ENCODE measurements at places on chromosomes 3 and 15.

- H3K27ac ChIP-seq = peak overlapping the region; percentile 79
- DNase-seq = peak; percentile 86
- peaks cover 18% of the 10 kb centered on the region for H3K36me3 ChIP-seq
- H3K4me1 ChIP-seq = peaks cover 43% of the 10 kb centered on the region
- H3K4me3 ChIP-seq = no peak overlapping the region
Measured at GRCh38 chr3:127690823-127691452, 18.2 kb downstream of the ABTB1 start.

- H3K27ac ChIP-seq = no peak overlapping the region
- H3K36me3 ChIP-seq = no peaks in the 10 kb centered on the region
- no peaks in the 10 kb centered on the region for H3K27me3 ChIP-seq
- DNase-seq = no peak
Measured at GRCh38 chr3:23671851-23672589, 133.7 kb upstream of the UBE2E1 start.

DNA sequence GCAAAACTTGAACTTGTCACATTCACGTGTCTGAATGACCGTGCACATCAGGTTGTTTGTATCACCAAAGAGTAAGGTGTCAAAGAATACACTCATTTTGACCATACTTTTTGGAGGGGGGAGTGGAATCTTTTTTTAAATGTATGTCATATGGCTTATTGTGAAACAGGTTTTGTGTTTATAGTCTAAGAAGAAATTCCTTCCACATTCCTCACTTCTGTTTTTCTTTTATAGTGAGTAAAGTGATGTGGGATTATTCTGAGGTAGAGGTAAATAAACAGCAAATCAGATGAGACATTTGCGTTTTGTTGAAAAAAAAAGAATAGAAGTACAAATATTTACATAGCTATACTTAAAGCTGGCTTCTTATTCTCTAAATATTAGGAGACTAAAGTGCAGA is 33.0 kb downstream of the SRP14 start:
- H3K4me1 ChIP-seq = no peaks in the 10 kb centered on the region
- peaks cover 92% of the 10 kb centered on the region for H3K36me3 ChIP-seq
- H3K27ac ChIP-seq = no peak overlapping the region
- H3K4me3 ChIP-seq = no peak overlapping the region

DNA sequence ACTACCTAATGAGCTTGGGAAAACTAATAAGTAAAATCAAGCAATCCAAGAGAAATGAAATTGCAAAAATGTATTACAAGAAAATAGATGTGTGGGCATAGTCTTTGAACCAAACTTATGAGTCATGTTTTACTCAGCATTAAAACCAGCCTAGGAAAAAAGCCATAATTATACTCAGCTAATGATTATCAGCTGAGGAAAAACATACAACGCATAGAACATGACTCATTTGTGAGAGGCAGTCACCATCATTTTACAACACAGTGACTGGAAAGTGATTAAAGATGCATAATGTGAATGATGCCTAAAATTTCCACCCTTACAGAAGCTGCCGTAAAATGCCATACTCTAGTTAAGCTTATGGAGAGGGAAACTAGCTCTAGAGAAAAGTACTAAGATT is 238.0 kb upstream of the EOMES start:
- no peaks in the 10 kb centered on the region for H3K36me3 ChIP-seq
- no peak overlapping the region for H3K4me3 ChIP-seq
- DNase-seq = no peak

- no peak overlapping the region for H3K27ac ChIP-seq
- DNase-seq = no peak
- H3K36me3 ChIP-seq = no peaks in the 10 kb centered on the region
Measured at GRCh38 chr3:107521469-107522059, 1.2 kb upstream of the BBX start.

- peaks cover 23% of the 10 kb centered on the region for H3K36me3 ChIP-seq
- no peaks in the 10 kb centered on the region for H3K4me1 ChIP-seq
- H3K4me3 ChIP-seq = no peak overlapping the region
- DNase-seq = no peak
Measured at GRCh38 chr15:39801641-39802309, 19.1 kb upstream of the FSIP1 start.

GRCh38 chr3:46146021-46146420 is 62.1 kb downstream of the CCR1 start:
- H3K4me3 ChIP-seq = no peak overlapping the region
- H3K4me1 ChIP-seq = no peaks in the 10 kb centered on the region
- no peaks in the 10 kb centered on the region for H3K27me3 ChIP-seq
- H3K27ac ChIP-seq = no peak overlapping the region
- no peaks in the 10 kb centered on the region for H3K36me3 ChIP-seq

DNA sequence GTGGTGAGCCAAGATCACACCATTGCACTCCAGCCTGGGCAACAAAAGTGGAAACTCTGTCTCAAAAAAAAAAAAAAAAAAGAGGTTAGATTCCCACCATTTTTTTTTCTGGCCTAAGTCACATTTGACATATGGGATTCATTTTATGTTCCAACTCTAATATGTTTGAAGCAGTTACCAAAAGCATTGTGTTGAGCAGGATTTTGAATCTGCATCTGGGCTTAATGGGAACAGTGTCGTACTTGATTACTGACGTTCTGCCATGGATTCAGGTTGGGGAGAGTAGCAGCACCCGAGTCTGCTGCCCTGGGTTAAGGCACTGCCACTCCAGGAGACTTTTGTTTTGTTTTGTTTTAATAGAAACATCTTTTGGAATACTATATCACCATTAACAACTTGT is 348.7 kb upstream of the TBL1XR1 start:
- DNase-seq = no peak
- no peak overlapping the region for H3K4me3 ChIP-seq
- H3K27me3 ChIP-seq = no peaks in the 10 kb centered on the region

- DNase-seq = no peak
- no peaks in the 10 kb centered on the region for H3K4me1 ChIP-seq
- no peak overlapping the region for H3K27ac ChIP-seq
- H3K4me3 ChIP-seq = no peak overlapping the region
Measured at GRCh38 chr15:38058596-38059075, 124.2 kb downstream of the TMCO5A start.

GRCh38 chr15:40593165-40593564 is 884 bp upstream of the KNL1 start:
- H3K27me3 ChIP-seq = no peaks in the 10 kb centered on the region
- no peaks in the 10 kb centered on the region for H3K36me3 ChIP-seq
- H3K4me1 ChIP-seq = peaks cover 13% of the 10 kb centered on the region
- H3K27ac ChIP-seq = no peak overlapping the region

DNA sequence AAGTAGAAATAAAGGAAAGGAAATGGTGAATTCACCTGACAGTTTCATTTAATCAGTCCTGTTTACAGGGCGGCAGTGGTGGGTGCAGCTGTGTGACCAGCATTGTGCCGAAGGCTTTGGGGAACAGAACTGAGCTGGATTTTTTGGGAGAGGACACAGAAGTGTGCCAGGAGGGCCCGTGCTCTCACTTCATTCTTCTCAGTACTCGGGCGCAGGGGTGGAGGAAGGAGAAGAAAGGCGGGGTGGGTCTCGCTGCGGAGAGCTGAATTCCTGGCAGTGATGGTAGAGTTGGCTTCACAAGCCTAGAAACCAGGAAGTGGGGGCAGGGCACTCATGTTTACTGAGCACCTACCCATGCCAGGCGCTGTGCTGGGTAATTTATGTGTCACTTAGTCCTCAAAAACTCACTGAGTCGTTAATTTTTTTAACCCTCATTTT is 64.6 kb downstream of the CRTC3 start:
- H3K4me1 ChIP-seq = no peaks in the 10 kb centered on the region
- peak; percentile 92 for DNase-seq
- no peak overlapping the region for H3K4me3 ChIP-seq
- no peaks in the 10 kb centered on the region for H3K27me3 ChIP-seq
- H3K27ac ChIP-seq = peak overlapping the region; percentile 78

DNA sequence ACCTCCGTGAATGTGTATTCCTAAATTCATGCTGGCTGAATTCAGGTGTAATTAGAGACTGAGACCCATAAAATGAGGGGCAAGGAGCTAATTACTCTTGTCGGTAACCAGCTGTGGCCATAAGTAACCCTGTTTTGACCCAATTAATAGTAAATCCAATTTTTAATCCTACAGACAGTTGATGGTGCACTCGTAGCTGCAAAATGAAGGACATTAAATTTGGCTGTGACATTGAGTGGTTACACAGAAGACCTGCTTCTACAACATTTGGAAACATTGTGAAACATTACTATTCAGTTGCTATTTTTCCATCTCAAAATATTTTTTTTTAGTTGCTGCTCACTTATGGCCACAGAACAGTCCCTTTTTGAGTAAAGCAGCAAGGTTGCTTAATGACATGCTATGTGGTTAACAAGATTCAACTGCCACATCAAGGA is 33.0 kb downstream of the MBNL1 start:
- no peaks in the 10 kb centered on the region for H3K36me3 ChIP-seq
- peak overlapping the region; percentile 87 for H3K27ac ChIP-seq
- H3K4me1 ChIP-seq = no peaks in the 10 kb centered on the region
- H3K4me3 ChIP-seq = peak overlapping the region; percentile 52
- H3K27me3 ChIP-seq = no peaks in the 10 kb centered on the region
- no peak for DNase-seq

DNA sequence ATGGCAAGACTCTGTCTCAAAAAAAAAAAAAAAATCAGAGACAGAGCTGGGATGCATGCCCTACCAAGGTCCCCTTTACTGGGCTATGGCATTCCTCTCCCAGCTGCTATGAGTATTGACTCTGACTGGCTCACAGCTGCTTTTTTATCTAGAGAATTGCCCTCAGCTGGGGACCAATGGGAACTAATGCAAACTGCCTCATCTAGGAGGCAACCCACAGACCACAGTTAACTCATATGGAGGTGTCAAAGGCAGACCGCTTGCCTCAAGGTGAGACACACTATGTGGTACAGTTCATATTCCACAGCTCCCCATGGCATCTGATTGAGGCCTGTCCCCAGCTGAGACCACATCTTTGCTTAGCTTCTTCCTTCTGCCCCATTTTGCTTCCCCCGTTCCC is 183.5 kb upstream of the EOMES start:
- H3K36me3 ChIP-seq = no peaks in the 10 kb centered on the region
- no peak overlapping the region for H3K27ac ChIP-seq
- H3K27me3 ChIP-seq = no peaks in the 10 kb centered on the region

DNA sequence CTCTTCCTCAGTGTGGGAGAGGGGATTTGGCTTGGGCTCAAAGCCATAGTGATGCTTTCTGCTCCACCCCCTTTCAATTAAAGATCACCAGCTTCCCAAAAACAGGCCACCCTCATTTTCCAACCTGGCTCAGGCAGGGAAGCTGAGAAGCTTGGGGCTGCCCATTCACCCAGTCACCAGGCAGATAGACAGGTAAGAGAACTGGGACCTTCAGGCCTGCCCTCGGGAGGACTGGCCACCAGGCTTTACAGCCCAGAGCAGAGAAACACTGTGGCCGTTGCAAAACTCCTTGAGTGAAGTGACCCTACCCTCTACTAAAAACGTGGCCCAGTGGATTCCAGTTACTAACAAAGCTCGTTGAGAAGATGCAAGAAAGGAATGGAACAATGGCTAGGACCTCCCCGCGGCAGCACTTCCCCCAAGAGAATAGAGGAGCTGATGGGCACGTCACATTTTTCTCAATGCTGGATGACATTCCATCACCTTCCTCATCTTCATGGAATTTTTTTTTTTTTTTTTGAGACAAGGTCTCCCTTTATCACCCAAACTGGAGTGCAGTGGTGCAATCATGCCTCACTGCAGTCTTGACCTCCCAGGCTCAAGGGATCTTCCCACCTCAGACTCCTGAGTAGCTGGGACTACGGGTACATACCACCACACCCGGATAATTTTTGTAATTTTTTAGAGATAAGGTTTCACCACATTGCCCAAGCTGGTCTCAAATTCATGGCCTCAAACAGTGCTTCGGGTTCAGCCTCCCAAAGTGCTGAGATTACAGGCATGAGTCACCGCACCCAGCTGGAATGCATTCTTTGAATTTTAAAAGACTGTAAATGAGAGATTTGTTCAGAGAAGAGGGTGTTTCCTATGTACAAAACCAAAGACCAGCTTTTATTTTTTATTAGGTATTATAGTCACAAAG is 37.9 kb downstream of the LIPC start:
- no peaks in the 10 kb centered on the region for H3K36me3 ChIP-seq
- DNase-seq = no peak
- no peak overlapping the region for H3K4me3 ChIP-seq

DNA sequence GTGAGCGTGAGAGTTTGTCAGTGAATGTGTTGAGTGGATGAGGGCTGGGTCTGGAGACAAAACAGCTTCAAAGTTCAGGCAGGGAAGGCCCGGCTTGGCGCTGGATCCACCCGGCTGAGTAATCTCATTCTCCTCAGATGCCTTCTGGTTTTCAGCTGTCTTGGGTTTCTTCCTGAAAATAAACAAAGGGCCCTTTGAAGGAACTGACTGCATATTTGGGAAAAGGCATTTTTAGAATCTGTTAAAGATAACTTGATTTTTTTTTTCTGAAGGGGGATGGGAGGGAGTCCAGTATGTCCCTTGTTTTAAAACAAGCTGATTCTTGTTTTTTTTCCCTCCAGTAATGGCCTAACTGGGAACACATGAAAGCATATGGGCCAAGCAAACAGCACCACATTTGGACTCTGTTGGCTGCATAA is 86.4 kb downstream of the TIGIT start:
- peak; percentile 44 for DNase-seq
- H3K27me3 ChIP-seq = no peaks in the 10 kb centered on the region
- H3K4me3 ChIP-seq = no peak overlapping the region

GRCh38 chr3:71560665-71561064 is 22.9 kb downstream of the FOXP1 start:
- no peak overlapping the region for H3K4me3 ChIP-seq
- H3K27ac ChIP-seq = no peak overlapping the region
- H3K36me3 ChIP-seq = no peaks in the 10 kb centered on the region

DNA sequence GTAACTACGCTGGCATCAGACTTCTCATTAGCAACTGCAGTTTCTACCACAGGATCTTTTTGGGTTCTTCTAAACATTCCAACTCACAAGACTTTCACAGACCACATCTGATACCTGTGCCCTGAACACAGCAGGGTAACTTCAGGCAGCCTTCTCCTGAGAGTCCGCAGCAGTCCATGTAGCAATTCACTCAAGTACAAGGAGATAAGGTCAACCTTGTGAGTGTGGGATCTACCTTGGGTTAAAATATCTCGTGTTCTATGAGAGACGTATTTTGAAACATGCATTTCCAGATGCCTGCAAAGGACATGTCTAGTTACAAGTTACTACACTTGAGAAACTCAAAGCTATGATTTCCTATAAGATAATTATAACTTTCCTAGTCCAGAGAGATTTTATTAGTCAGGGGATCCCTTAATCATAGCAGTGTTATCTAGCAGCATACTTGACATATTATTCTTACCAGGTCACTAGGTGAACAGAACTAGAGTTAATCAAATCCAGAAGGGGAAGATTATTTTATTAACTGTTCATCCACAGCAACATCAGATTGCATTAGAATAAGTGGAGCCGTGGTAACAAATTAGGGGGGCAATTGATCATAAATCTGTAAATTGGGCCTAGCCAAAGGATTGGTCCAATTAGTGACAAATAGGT is 66.4 kb downstream of the ASTE1 start:
- no peak overlapping the region for H3K4me3 ChIP-seq
- H3K27ac ChIP-seq = no peak overlapping the region
- H3K4me1 ChIP-seq = no peaks in the 10 kb centered on the region
- DNase-seq = no peak
